NCI-H226 (cell line): ENCODE measurements at places on chromosomes 5 and 9.

DNA sequence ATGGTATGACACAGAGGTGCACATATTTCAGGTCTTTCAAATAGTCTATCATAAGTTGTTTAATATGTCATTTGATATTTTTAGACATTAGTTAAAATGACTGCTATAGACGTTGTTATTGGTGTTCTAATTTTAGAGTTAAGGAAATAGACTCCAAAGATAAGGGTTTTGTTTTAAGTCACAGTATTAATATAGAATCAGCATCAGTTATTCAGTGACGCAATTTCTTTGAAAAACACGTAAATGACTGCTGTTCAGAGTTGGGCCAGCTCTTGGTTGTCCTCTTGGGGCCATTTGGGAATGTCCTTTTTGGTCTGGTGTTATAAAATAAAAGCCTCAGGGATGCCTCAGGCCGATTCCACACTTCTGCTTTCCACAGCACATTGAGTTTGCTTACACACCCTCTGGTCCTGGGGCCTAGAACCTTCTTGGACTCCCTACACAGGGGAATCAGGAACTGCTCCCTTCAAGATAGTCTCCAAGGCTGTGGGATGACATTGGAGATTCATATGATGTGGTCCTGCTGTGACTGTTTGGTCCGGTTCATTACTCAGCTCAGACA, 14.3 kb downstream of the OTULIN start:
- DNase-seq: no peak

DNA sequence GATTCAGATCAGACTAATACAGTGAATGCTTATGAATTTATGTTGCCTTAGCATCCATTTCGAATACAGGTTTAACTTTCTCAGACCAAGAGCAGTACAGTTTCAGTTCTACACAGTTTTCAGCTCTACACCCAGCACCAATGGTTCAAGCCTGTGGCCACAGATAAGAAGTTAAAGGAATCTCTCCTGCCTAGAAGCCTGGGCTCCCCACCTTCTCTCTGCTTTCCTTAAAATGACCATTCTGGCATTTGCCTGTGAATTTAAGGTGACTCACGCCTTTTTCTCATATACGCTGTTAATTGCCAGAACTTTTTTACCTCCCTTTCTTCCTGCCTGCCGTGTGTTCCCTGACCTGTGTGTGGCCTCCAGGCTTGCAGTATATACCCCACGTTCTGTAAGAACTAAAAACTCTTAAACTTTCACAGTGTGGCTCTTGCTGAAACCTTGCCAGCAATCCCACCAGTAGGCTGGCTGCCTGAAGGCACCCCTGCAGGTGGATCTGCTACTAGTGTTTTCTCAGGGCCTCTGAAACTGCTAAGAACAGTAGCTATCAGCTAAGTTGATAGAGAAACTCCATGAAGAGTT, 692.8 kb upstream of the CDH18 start:
- DNase-seq: peak; percentile 75

DNA sequence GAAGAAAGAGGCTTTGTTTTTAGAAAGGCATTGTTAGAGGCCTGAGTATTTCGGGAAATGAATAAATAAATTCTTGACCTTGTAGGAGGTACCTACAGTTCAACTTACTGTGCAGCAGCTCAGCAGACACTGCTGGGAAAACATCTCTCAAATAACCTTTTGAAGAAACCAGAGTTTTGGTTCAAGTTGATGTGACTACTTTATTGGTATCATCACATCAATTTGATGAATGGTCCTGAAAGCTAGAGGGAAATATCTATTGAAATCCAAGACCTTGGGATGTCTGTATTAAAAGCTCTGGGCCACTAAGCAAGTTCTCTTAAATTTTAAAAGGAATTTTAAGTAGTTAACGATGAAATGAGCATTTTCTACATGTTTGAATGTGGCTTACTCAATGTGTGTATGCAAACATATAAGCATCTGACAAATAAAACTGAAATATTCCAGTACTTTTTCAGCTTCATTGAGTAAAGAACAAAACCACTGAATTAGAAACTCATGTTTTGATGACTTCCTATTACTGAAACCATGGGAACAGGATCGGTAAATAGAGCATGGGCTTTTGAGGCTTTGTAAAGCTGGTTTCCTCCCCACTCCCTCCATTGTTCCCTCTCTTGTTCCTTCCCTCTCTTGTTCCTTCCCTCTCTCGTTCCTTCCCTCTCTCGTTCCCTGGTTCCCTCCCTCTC, 36.7 kb downstream of the SLC27A6 start:
- no peak for DNase-seq

DNA sequence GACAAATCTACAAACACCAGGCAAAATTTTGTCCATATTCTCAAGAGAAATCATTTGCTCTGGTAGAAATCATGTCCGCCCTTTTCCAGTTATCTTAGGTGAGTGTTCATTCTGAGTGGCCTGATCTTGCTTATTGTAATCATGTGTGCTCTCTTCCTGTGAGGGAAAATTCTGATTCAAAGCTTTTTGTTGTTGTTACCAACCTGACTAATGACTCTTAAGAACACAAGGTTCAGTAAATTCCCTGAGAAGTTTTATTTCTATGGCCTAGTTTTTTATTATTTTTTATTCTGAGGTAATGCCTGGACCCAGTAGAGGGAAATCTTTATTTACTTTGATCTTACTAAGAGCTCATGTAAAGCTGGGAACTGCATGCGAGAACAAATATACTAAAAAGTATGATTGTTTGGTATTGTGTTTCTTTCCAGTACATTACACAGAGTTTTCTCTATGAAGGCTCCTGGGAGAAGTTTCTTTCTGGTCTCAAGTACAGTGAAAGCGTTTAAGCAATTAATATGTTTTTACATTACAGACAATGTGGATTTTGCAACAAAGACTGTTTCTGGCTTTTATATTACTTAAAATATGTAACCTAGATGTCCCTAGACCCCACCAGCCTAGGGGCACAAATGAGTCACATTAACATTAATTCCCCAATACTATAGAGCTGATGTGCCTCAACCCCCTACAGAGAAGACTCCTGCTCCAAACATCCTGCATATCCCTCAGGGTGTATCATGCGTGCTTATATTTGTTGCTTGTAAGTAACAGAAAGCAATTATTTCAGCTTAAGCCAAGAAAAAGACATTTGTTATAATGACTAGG, 138.1 kb downstream of the TMEM167A start:
- no peak for DNase-seq

DNA sequence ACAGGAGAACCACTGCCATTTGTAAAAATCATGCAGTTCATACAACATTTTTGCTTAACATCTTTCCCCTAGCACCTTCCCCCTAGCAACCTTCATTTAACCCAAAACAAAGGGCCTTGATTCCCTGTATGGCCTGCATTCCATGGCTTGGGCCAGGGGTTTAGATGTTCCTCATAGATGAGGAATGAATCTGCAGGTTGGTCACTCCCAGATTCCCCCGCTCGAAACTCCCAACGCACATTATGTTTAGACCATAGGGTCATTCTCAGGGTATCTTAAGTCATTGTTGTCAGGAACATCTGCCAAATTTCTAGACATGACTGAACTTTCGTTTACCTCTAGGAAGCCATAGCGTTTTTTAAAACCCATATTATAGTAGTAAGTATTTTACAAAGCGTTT, 282.2 kb upstream of the VLDLR start:
- no peak for DNase-seq

- peak; percentile 95 for DNase-seq
These were observed 128.3 kb downstream of the EFNA5 start for GRCh38 chr5:107542428-107542827.

- DNase-seq: no peak
These were observed 987.6 kb downstream of the PTPRD start for GRCh38 chr9:9625248-9625647.

GRCh38 chr9:98432134-98432533, 176.7 kb upstream of the TBC1D2 start:
- DNase-seq: no peak

- no peak for DNase-seq
These were observed 353.4 kb upstream of the GRIA1 start for GRCh38 chr5:153136910-153137614.

GRCh38 chr5:54775645-54776044, 209.7 kb downstream of the ESM1 start:
- no peak for DNase-seq

DNA sequence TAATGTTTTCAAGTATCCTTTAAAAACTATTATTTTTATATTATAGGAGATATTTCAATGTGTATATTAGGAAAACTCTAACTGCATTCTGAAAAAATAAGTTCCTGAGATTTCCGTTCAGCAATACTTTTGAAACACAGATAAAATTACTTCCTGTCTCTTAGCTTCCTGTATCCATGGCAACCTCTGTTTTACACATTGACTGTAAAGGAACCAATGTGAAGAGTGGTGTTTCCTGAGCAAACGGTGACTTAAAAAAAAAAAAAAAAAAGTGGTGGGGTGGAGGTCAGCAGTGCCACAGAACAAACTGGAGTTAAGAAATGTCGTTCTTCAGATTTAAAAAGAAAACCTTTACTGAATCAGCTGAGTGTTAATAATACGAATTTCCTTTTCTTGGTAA, at the start of gene LRRC70:
Gene LRRC70, plus strand, starts transcription at position 280 of the 400 bp plus-strand sequence. CDS start 620 bp downstream, outside the sequence.
- DNase-seq: no peak

GRCh38 chr9:112043423-112043822, 131.7 kb downstream of the SUSD1 start:
- DNase-seq: no peak

GRCh38 chr5:132219981-132220380, 7.7 kb downstream of the P4HA2 start:
- DNase-seq: no peak

GRCh38 chr5:97844797-97845196, 661.8 kb upstream of the RIOK2 start:
- no peak for DNase-seq

GRCh38 chr5:124839371-124839998, 93.0 kb upstream of the ZNF608 start:
- peak; percentile 15 for DNase-seq

DNA sequence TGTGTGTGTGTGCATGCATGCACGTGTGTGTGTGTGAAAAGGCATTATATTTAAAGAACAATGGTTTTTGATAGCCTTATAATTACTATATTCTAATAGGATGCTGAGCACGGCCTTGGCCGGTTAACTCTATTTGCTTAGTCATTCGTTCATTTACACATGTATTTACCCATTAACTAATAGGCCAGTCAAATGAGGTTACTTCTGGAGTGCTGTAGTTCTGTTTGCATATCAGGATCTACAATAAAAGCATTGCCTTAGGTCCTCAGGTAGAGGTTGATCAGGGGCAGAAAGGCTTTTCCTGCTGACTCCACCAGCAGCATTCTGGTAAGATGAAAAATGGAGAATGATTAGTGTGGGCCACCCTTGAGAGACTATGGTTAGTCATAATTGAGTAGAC, 219.0 kb downstream of the COMMD10 start:
- no peak for DNase-seq
